ENCODE measurements at places on chromosomes 5 and 9. TPM values are rescaled to one million over a fixed set of nuclear protein-coding genes. Genes with fewer than 3 reads are reported as not detected.

DNA sequence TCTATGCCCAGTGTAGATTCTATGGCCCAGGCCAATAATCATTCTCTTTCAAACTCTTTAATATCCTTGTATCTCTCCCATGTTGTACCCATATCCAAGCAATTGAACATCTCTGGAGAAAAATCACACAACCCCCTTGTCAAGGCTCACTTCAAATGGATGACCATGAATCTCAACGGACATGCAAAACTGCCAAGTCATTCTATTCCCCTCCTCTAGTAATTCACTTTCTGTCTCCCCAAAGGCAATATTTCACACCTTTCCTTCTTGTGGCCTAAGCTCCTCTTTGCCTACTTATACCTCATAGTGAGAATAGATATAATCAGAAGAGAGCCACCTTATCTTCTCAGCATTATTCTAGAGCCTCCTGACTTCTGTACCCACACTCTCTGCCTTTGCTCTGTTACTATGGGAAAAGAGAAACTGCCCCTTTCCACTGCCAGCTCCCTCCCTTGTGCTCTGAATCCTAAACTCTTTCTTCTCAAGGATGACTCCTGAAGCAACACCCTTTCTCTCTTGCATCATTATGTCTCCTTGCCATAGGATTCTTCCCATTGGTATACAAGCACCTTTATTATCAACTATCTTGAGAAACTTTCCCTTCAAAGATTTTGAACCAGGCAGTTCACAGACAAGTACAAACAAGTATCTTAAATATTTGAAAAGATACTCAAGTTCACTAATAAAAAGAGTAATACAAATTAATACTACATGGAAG, 66.1 kb downstream of the RPS23 start:
- no peak for DNase-seq

DNA sequence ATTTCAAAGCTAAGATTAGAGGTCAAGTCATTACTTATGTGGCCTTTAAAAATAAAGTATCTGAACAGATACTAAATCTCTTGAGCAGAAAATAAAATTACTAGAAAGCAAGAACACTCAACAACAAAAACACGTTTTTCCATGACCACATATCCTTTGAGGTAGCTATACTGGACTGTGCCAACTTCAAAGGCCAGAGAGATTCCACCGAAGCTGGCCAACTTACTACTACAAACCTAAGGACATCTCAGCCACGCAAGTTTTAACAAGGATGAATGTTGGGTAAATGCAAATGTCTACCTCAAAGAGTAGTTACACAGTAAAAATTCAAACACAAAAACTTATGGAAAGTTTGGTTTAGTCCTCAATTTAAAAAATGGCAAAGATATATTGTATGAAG, 18.9 kb downstream of the PFDN1 start:
- DNase-seq, result no peak

- DNase-seq, result no peak
These were observed 345.9 kb upstream of the NUDT12 start for GRCh38 chr5:103908336-103909080.

GRCh38 chr9:78213712-78214111, 22.2 kb upstream of the CEP78 start:
- DNase-seq, result no peak

- DNase-seq, result peak; percentile 29
These were observed 129.1 kb downstream of the FANCC start for GRCh38 chr9:95188459-95188858.

- no peak for DNase-seq
These were observed 29.3 kb downstream of the UBE2R2 start for GRCh38 chr9:33846231-33846630.

Gene SPATA31E1
- not detected for total RNA-seq

All from Daoy (cell line).